ENCODE measurements at places on chromosomes 5 and 9.
A peak's percentile ranks its signal among the peaks of the same experiment; 100 is the strongest.

- DNase-seq, result no peak
These were observed 5.8 kb downstream of the GRM6 start for GRCh38 chr5:178989311-178989710.

DNA sequence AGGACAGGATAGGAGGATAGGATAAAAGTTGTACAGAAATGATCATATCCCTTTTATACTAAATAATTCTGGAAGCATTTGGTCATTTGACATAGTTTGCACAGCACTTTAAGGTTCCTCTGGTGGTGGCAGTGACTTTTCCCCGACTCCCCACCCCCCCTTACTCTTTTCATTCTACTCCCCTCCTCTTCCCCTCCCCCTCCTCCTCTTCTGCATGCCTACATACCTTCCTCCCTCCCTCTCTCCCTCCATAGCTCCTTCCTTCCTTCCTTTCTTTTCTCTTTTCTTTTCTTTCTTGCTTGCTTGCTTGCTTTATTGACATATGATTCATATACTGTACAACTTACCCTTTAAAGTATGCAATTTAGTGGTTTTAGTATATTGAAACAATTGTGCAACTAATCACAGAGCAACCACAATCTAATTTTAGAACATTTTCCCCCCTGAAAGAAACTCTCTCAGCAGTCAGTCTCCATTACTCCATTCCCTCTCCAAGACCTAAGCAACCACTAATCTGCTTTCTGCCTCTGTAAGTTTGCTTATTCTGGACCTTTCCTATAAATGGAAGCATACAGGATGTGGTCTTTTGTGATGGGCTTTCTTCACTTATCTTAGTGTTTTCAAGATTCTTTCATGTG, 159.0 kb downstream of the HACD4 start:
- DNase-seq, result no peak

- DNase-seq, result no peak
These were observed 55.4 kb upstream of the MIER3 start for GRCh38 chr5:57007344-57007743.

GRCh38 chr9:14366076-14366475, 52.1 kb upstream of the NFIB start:
- no peak for DNase-seq

GRCh38 chr5:111278858-111279504, 54.8 kb downstream of the CAMK4 start:
- DNase-seq, result peak; percentile 87

DNA sequence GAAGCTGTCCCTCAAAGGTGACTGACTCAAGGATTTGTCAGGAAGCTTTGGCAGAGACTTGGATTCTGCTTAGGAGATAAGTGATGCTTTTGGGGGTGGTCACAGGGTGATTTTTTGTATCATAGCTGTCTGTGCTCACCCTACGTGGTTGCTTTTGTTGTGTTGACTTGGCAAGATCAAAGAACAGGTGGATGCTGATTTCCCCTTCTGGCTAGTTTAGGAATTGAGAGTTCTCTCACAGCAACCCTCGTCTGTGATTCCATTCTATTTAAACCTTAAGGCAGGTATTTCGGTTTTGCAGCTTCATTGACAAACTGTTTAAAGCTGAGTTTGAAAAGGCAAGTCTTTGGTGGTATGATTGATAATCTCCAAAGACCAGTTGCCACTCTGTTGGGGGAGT, 27.2 kb downstream of the ARHGAP26 start:
- no peak for DNase-seq

GRCh38 chr5:180035206-180035931, 36.2 kb downstream of the RNF130 start:
- no peak for DNase-seq

DNA sequence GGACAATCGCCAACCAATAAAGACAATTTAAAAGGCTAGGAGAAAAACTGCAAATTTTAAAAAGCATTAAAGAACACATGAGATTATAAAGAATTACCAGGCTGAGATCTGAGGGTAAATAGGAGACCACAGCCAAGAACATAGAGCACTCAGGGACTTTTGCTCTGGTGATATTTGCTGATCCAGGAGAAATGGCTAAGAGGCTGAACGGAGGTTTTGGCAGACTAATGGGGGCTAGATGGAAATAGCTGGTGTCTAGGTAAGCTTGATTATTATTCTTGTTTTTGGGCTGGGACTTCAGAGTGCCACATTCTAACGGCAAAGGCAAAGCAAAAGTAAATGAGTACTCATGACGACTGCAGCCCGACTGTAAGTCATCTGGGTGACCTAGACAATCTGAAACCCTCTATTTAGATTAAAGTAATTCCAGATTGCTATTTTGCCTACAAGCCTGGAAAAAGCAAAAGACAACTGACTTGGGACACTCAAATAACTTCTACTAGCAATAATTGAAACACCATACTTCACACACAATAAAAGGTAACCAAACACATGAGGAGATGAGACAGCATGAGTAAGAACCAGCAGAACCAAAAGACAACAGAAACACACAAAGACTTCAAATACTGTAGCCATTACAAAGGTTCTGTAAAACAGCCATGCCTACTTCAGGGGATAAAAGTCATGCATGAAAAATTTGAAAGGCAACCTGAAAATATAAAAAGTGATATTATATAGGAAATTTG, 68.8 kb downstream of the JAKMIP2 start:
- DNase-seq, result no peak

Measured in stimulated activated CD8-positive, alpha-beta memory T cell treated with anti-CD3 and anti-CD28 coated beads, Interleukin-15, amount 100 ng/mL, for 24 hours (primary cell).